ENCODE measurements at places on chromosomes 7 and 10. TPM values are rescaled to one million over a fixed set of nuclear protein-coding genes. Genes with fewer than 3 reads are reported as not detected.

- no peak for DNase-seq
Measured at GRCh38 chr10:9219860-9220259, 1165.4 kb downstream of the GATA3 start.

DNA sequence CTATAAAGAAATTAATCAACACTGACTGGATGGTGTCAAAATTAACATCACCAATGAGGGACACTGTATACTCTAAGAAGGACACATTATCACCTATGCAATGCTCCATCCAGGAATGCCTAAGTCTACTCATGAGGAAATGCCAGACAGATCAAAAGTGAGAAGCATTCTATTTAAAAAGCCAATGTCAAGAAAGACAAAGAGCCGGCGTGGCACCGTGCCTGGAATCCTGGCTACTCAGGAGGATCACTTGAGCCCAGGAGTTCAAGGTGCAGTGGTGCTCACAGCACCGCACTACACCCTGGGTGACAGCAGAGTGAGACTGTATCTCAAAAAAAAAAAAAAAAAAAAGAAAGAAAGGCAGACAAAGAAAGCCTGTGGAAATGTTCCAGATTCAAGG is 45.5 kb upstream of the ANAPC16 start:
- DNase-seq = no peak

DNA sequence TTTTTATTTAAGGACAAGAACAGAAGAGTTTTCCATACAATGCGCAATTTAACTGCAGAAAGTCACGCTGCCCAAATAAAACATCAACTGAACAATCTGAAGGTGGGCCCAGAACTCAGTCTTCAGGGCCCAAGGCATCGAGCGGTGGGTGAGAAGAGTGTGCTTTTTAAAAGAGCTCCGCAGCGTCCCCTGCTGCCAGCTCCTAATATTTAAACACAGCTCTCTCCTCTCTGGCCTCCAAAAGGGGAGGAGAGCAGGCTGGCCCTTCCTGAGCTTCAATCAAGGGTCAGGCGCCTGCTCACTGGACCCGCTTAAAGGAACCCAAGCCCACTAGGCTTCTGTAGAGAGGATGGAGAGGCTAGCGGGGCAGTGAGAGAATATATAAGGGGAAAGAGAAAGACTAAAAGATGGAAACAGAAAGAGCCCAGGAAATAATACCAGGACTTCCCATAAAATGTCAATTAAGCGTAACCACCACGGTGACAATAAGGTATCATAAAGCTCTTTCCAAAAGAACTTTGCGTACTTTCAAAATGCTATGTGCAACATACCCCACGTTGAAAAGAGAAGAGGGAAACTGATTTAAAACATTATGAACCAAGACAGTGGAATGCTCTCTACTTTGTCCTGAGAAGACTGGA is 2.8 kb downstream of the FAM53B start:
- peak; percentile 91 for DNase-seq

- no peak for DNase-seq
Measured at GRCh38 chr7:121298831-121299239, 30.0 kb upstream of the WNT16 start.

GRCh38 chr7:148811892-148812291 is 72.2 kb downstream of the EZH2 start:
- no peak for DNase-seq

GRCh38 chr7:2732959-2733584 is 45.1 kb downstream of the AMZ1 start:
- peak; percentile 32 for DNase-seq

Gene PSAP
- 452 TPM for total RNA-seq

Gene SUMF2
- 109 TPM for total RNA-seq

Gene CTTNBP2
- 11.4 TPM for total RNA-seq
